Substantia nigra (tissue), 51 donors: ENCODE measurements at places on chromosomes 16 and 17.

- DNase-seq: no peak
Measured at GRCh38 chr17:42702446-42702845, 20.1 kb downstream of the CNTNAP1 start.

DNA sequence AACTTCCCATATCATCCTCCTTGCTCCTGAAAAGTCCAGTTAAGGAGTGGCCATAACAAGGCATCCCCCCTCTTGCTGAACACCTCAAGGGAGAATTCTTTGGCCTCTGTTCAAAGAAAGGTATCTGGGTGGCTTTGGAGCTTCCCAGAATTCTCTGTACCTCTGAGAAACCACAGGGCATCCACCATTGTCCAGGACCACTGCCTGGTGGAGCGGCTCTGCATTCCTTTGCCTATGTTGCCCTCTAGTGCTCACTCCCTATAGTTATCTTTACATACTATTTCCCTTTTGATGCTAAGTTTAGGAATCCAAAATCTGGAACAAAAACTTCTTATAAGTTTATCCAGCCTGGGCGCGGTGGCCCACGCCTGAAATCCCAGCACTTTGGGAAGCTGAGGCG lies 30.3 kb downstream of the CHD9NB start:
- DNase-seq: peak; percentile 15

DNA sequence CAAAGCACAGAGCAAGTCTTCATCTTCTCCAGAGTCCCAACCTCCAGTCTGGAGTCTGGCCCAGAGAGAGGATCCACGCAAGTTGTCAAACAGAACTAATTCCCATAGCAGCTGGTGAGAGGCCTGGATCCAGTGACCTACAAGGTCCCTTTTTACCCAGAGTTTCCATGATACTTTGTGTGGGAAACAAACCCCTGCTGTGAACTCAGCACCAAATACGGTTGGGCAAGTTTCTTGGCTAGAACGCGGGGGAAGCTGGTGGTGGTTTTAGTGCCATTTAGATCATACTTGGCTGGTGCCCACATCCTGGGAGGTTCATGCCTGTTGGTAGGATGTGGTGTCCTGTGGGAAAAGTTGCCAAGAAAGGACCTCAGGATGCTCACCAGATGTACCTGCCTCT lies 18.1 kb downstream of the TMC7 start:
- peak; percentile 29 for DNase-seq

DNA sequence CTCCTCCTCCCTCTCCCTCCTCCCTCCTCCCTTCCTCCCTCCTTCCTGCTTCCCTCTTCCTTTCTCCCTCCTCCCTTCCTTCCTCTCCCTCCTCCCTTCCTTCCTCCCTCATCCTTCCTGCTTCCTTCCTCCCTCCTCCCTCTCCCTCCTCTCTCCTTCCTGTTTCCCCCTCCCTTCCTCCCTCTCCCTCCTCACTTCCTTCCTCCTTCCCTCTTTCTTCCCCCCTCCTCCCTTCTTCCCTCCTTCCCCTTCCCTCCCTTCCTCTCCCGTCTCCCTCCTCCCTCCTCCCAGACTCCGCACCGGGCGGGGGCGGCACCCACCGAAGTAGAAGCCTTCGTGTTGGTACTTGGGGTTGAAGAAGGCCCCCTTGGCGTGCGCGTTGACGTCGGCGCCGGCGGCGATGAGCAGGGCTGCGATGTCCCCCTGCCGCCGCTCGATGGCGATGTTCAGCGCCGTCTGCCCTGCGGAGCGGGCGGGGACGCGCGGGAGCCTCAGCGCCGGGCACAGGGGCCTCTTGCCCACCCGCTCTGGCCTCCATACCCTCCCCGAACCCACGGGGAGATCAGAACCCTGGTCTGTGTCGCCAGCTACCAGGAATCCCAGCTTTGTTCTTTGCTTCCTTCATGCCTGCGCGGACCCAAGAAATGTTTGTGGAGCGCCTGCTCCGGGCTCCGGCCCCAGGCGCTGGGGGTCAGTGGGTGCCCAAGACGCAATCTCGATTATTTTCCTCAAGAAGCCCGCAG lies 22.2 kb downstream of the TRPV3 start:
- peak; percentile 45 for DNase-seq

- DNase-seq: no peak
Measured at GRCh38 chr17:65057531-65058090, 1.1 kb upstream of the GNA13 start.

DNA sequence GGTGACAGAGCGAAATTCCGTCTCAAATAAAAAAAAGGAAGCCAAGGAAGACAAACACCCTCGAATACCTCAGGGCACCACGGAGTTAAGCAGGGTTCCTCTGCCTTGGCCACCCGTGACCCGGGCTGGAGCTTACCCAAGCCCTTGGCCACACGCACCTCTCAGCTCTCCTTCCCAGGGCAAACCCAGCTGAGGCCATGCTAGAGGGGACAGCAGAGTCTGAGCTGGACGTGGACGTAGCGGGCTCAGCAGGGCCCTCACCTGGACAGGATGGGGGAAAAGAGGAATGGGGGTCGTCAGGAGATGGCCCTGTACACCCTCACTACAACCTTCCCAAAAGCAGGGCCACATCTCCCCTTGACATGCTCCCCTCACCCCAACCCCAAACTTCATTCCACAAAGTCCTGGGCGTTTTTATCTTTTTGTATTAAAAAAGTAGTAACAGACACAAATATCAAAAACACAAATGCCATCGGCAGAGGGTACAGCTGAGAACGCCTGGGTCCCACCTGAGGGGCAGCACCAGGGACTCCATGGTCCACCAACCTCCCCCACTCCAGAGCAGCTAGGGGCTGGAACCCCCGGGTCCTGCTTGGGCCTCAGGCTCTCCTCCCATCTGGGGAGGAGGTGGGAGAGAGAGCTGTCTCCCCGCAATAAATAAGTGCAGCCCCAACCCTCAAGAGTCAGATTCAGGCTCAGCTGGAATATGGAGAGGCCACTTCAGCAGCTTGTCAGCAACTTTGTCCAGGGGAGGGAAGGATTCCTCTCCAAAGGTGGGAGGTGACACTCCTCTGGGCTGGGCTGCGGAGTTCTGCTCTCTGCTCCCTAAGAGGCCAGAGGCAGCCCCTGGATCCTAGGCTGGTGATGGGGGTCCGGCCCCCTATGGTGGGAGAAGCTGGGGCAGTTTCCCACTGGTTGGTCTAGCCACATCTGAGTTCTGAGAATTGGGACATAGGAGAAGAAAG lies 11.9 kb downstream of the PER1 start:
- DNase-seq: no peak

- DNase-seq: no peak
Measured at GRCh38 chr17:58996968-58997367, 109.7 kb downstream of the TRIM37 start.

GRCh38 chr17:58238147-58238634 lies at the start of gene LPO:
LPO (plus strand) TSS chr17:58238584; CDS start chr17:58242980, 4,396 bp downstream.
- DNase-seq: no peak

- no peak for DNase-seq
Measured at GRCh38 chr16:6861815-6862477, 470.7 kb upstream of the RBFOX1 start.

DNA sequence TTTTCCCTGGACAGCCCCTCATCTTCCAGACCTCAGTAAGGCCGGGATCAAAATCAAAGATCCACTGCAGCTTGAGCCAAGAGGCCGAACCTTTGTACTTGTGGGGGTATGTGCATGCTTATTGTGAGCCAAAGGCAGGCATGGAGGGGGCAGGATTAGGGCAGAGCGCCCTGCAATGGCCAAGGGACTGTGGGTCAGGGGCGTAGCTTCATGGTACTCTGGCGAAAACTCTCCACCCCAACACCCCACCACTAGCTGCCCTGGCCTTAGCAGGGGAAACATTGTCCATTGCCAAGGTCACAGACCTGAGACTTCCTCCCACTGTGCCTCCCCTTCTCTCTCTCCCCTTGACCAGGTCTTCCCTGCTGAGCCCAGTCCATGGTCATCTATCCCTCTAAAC lies 90.1 kb downstream of the TMEM132E start:
- no peak for DNase-seq
